ENCODE measurements at places on chromosomes 7 and 10.

DNA sequence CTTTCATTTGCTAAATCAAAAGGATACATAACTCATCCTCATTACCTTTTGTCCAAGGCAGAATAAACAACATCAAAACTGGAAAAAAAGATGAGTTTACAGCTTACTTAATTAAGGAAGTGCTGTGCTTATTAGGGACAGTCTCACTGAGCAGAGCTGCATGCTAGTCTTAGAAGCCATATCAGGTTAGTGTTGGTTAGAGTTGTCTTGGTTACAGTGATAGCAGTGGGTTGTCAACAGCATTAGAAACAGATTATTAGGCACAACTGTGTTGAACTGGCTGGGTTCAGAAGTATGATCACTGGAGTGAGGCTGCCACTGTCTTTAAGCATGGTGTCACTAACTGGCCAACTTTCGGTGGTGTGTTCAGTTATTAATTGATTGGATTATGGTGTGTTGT, 503.9 kb upstream of the IGFBP3 start:
- DNase-seq: no peak

- no peak for DNase-seq
Measured at GRCh38 chr7:9192969-9193368, 759.6 kb downstream of the NXPH1 start.

DNA sequence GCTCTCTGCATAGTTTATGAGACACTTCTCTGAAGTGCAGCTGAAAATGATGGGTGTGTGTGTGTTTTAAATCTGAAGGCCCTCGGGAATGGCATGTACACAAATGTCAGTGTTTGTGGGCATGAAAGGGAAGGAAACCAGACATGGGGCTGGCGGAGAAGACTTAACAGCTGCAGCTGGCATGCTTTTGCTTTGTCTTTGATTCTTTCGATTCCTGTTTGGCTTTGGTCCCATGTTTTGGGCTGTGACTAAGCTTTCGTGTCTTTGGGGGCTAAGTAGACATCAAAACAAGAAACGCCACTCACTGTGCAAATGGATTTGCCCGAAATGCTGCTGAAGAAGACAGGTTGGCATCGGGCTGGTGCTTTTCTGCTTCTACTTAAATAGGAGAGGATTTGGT, 179.3 kb downstream of the PFKFB3 start:
- no peak for DNase-seq

DNA sequence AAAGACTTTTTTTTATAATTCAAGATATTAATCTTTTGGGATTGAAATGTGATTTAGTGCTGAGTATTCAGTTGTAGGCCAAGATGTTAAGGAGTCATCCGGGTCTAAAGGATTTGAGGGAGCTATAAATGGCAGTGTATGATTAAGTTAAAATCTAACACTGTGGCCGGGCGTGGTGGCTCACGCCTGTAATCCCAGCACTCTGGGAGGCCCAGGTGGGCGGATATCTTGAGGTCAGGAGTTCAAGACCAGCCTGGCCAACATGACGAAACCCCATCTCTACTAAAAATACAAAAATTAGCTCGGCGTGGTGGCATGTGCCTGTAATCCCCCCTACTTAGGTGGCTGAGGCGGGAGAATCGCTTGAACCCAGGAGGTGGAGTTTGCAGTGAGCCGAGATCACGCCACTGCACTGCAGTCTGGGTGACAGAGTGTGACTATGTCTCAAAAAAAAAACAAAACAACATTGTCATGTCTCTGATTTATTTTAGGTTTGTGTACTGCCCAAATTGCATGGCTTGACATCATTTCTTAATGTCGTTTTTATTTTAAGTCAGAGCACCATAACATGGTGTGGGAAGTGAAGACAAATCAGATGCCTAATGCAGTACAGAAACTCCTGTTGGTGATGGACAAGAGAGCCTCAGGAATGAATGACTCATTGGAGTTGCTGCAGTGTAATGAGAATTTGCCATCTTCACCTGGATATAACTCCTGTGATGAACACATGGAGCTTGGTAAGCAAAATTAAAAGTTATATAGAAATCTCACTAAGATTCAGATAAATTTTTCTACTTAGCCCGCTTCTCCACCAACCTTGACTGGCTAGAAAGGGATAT, 10.7 kb downstream of the HBP1 start:
- DNase-seq: no peak

DNA sequence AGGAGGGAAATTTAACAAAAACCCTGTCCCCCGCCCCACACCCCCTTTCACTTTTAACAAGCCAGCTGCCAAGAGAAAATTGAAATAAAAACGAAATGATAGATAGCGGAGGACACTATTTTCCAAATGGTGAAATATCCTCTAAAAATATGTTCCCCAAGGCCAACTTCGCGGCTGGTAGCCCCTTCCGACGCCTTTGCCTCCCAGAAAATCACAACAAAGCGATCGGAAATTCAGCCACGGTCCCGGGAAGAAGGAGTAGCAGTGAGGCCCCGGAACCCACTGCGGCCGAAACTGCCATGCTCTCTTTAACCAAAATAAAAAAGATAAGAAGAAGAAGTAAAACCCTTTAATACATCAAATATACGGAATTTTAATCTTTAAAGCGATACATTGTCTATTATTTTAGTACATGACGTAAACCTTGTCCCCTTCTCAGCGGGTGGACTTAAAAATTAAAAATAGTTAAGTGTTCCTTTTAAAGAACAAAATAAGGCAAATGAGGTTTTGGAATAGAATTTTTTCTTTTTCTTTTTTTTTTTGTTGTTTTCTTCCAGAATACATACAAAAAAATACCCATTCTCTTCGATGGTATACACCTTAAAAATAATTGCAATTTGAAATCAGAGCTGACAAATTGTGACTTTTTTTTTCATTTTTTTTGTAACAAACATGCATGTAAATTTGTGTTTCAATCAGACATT, 3.9 kb downstream of the ZNF503 start:
- no peak for DNase-seq

- DNase-seq: peak; percentile 70
Measured at GRCh38 chr7:148914208-148914777, 30.2 kb upstream of the EZH2 start.

DNA sequence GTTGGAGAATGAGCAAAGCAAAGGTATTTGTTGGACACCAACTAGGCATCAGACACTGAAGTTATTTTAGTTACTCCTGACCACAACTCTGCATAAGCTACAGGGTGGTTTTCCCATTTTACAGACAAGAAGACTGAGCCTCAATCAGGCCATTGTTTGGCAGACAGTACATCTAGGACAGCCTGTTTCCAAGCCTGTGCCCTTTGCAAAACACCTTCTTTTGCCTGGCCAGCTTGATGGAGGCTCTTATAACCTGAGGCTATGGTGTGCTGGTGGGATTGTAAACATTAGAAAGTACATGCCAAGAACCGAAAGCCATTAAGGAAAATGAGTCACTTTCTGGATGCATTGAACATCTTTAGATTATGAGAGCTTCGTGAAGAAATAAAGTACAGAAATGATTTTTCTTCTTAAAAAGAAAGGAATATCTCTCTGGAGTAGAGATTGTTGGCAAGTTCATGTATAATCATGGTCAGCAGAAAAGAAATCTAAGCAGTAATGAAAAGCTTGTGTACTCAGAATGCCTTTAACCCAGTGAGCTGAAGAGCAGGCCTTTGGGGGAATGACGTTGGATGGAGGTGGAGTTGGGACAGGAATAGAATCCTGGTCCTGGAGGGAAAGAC, 140.6 kb downstream of the KIAA1217 start:
- no peak for DNase-seq

- peak; percentile 85 for DNase-seq
Measured at GRCh38 chr7:30445770-30446169, 32.8 kb downstream of the NOD1 start.

- no peak for DNase-seq
Measured at GRCh38 chr10:70549962-70550458, 52.5 kb downstream of the PRF1 start.

- no peak for DNase-seq
Measured at GRCh38 chr7:158416283-158416933, 171.2 kb downstream of the PTPRN2 start.

GRCh38 chr7:84841809-84842208, 345.0 kb downstream of the SEMA3D start:
- no peak for DNase-seq

GRCh38 chr7:45863715-45864114, 9.2 kb downstream of the CCDC201 start:
- DNase-seq: no peak

- DNase-seq: no peak
Measured at GRCh38 chr7:6252748-6253147, 19.7 kb downstream of the CYTH3 start.

DNA sequence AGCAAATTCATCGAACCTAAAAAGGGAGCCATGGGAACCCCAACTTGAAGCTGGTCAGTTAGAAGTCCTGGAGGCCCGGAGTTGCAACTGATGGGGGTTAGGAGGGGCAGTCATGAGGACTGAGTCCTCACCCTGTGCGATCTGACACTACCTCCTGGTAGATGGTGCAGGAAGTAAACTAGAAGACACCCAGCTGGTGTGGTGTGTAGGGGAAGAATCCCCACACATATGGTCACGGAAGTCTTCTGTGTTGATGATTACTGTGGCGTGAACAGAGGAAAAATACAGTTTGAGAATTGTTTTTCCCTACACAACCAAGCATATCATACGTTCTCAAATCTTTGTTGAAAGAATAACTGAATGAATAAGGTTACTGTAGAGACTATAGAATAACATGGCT, 164.6 kb upstream of the KCTD7 start:
- DNase-seq: no peak

- no peak for DNase-seq
Measured at GRCh38 chr7:148944935-148945934, 61.1 kb upstream of the EZH2 start.

DNA sequence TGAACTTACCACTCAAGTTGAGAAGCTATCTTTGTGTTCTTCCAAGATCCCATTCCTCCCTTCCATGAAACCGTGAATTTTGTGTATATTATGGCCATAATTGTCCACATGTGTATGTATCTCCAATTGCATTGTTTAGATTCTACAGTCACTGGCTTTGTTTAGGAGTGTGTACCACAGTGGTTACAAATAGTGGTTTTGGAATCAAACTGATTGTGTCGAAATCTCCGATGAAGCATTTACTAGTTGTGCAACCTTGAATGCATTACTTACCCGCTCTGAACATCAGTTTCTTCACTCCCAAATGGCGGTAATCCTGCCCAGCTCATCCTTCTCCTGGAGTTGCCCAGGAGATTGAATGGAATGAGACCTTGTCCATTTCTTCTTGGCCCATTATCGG, 145.0 kb upstream of the ZNF32 start:
- DNase-seq: no peak

DNA sequence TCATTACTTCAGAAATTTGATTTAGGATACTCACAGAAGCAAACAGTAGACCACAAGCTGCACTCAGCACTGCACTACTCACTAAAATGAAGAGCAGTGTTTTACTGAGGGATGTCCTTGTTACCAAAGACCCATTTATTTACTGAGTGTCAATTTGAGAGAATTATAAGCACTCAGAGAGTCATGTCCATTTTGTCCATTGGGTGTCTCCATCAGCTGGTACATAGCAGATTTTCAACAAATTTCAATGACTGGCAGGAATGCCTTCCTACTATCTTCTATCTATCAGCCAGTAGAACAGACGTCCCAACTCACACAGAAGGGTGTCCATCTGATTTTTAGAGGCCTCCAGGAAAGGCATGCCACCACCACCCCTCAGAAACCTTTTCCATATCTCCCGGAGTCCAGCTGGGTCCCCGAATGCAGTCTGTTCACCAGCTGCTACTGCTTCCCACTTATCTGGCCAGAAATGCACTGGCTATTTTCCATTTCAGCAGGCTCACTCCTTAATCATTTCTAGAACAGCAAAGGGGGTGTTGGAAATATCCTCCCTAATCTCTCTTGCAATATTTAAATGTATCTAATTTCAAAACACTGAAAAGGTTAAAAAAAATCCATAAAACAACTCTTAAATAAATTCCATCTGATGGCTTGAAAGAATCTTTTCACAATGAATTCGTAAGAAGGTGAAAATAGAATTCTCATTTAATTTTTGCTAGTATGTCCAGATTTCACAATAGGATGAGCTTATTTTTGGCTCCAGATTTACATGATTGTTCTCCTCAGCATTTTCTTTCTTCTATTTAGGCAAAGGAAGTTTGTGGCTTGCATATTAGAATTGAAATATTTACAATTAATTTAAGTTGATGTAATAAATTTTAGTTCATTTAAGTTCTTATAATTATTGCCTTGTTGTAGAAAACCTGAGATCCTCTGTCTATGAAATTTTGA, 1164.0 kb upstream of the CELF2 start:
- no peak for DNase-seq

DNA sequence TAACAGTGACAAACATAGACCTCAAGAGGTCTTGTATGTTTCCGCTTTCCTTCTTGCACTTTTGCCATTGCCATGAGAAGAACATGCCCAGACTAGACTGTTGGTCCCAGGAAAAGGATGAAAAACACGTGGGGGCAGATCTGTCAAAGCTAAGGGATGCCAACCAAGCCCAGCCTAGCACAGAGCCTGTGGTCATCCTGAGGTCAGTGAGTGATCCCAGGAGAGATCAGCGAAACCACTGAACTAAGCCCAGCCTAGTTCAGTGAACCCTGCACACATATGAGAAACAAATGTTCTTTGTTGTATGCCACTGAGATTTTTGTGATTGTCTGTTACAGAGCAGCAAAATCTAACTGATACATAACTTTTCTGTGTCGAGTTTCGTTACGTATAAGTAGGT, 718.8 kb downstream of the MAGI2 start:
- no peak for DNase-seq

- DNase-seq: no peak
Measured at GRCh38 chr10:55966101-55966500, 395.0 kb downstream of the ZWINT start.

DNA sequence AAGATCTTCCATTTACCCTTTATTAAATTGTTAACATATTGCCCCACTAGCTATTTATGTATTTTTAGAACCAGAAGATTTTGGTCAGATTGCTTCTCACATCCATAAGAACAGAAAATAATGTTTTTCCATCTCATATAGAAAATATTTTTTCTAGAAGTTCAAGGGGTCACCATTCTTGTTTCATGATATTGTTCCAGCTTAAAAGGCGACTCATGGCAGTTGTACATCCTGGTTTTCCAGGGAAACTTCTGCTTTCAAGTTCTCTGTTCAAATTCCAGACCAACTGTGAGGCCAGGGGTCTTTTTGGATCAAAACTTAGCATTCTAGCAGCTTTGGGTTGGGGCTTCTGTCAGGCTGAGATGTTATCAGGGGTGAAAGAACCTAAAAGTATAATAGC, 84.4 kb downstream of the LRRC4 start:
- no peak for DNase-seq

DNA sequence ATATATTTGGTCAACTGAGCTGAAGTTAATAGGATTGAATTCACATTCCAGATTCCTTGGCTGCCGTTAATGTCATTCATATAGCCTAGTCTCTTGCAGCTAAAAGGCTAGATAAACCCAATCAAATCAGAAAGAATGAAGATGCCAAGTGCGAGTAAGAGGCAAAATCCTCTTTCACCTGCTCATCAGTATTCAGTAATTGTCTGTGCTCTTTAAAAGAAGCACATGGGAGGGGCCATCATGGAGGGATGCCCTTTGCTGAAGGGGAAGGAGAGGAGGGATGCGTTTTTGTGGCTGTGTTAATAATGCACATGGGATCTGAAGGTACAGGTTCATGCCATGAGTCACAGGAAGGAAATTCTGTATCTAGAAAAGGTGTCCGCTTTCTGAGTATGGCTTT, 232.2 kb downstream of the TMEM178B start:
- DNase-seq: no peak
